ENCODE measurements at places on chromosomes 5 and 9. TPM values are rescaled to one million over a fixed set of nuclear protein-coding genes. Genes with fewer than 3 reads are reported as not detected.
A peak's percentile ranks its signal among the peaks of the same experiment; 100 is the strongest.

Gene CCDC112
- 11.7 TPM for total RNA-seq

Gene HTR1A
- not detected for total RNA-seq

DNA sequence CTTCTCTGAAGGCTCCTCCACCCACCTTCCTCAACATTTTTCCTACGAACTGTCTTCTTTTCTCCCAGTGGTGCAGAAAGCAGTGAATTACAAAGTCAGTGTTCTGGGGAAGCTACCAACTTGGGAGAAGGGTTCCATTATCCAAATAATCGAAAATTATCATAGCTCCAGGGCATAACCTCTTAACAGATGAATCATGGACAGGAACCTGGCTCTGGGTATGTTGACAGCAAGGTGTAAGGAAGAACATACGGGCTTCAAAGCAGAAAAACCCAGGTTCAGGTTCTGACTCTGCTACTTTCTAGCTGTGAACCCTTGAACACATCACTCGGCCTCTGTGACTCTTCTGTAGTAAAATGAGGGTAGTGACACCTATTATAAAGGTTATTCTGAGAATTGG, 351.3 kb downstream of the ENC1 start:
- DNase-seq = no peak

Gene SLC6A19
- total RNA-seq = not detected

Gene GADD45G
- total RNA-seq = not detected

Gene HSPA9
- total RNA-seq = 174 TPM

DNA sequence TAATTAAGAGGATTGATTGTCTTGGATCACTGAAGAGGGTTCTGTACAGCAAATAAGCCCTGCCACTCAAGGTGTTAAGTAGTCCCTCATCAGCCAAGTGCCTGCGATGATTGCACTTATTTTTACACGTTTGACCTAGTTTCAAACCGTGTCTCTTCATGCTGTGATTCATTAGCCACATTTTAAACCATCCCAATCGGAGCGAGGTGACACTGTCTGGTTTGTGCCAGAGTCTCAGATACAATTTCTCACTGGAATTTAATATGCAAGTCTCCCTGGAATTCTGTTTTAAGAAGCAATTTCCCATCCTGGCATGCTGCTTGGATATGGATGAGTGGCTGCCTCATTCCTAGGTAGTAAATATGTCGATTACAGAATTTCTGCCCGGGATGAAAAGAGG, 1.6 kb downstream of the INSYN2B start:
- DNase-seq = peak; percentile 29

Gene ZNF462
- total RNA-seq = 8.8 TPM

Gene FOXD4L6
- total RNA-seq = not detected

Gene IFNE
- not detected for total RNA-seq

Gene ENDOG
- total RNA-seq = 57.6 TPM

GRCh38 chr9:130239741-130240241, 25.8 kb upstream of the HMCN2 start:
- DNase-seq = peak; percentile 35

- DNase-seq = no peak
These were observed 55.7 kb upstream of the MAP3K1 start for GRCh38 chr5:56759521-56760216.

Gene SLC4A9
- total RNA-seq = not detected

DNA sequence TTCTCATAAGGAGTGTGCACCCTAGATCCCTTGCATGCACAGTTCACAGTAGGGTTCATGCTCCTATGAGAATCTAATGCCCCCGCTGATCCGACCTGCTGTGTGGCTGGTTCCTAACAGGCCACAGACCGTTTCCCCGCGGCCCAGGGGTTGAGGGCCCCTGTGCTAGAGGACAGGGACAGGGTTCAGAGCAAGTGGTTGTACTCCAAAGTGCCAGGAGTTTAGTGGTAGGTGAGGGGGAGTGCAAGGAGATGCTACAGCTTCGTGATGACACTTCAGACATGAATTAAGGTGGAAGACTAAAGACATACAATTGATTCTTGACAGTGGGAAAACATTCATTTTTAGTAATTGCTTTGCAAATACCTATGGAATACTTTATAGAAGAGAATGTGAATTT, 40.5 kb downstream of the SNX24 start:
- DNase-seq = no peak

DNA sequence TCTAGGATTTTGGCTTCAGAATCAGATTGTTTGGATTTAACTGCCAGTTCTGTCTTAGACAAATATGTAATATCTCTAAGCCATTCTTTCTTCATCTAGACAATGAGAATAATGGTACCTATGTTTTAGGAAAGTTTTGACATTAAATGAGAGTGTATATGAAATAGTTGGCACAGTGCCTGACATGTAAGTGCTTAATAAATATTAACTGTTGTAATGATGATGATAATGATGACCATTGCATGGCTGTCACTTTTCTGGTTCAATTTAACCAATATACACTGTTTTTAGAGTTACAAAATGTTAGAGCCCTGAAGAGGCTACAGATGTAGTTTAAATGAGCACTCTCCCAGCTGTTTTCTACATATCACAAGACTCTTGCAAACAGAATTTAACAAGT, 131.7 kb downstream of the RANBP17 start:
- DNase-seq = no peak

Gene ADRB2
- 2.6 TPM for total RNA-seq

Data from epithelial cell of proximal tubule (primary cell).